ENCODE measurements at places on chromosomes 6 and 20.

- peak; percentile 61 for DNase-seq
These were observed 11.2 kb downstream of the TRIM31 start for GRCh38 chr6:30101444-30102413.

DNA sequence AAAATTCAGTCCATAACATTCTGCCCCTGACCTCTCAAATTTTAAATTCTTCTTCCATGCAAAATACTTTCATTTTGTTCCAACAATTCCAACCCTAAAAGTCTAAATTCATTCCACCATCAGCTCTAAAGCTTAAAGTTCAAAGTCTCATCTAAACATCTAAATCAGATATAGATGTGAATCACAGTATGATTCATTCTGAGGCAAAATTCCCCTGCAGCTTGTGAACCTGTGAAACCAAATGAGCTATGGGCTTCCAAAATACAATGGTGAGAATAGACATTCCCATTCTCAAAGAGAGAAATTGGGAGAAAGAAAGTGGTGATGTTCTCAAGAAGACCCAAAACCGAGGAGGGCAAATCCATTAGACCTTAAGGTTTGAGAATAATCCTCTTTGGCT, 309.8 kb downstream of the HIVEP2 start:
- DNase-seq: no peak

DNA sequence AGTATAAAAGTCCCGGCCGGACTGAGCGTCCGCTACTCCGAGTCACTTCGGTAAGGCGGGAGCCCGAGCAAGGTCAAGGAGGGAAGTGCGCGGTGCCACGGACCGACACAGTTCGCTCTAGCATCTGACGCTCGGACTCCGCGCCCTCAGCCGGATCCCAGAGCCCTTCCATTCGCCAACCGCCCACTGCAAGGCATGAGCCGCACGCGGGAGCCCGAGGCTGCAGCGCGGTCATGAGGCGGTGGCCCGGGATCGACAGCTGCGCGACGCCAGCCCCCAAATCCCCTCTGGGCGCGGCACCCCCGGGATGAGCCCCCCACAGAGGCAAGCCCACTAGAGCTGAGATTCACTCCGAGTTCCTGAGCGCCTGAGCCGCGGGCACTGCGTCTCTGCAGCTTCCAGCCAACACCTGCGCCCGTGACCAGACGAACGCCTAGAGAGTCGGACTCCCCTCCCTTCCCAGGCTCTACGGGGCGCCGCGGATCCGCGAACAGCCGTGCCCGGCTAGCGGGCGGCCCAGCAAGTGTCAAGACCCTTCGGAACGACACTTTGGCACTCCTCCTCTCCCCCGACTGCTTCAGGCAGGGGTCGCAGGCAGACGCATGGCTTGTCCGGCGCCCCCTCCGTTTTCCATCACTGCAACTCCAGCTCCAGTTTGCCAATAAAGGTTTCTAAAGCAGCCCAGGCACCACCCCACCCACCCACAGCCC, 725 bp upstream of the ISM1 start:
- DNase-seq: peak; percentile 1

DNA sequence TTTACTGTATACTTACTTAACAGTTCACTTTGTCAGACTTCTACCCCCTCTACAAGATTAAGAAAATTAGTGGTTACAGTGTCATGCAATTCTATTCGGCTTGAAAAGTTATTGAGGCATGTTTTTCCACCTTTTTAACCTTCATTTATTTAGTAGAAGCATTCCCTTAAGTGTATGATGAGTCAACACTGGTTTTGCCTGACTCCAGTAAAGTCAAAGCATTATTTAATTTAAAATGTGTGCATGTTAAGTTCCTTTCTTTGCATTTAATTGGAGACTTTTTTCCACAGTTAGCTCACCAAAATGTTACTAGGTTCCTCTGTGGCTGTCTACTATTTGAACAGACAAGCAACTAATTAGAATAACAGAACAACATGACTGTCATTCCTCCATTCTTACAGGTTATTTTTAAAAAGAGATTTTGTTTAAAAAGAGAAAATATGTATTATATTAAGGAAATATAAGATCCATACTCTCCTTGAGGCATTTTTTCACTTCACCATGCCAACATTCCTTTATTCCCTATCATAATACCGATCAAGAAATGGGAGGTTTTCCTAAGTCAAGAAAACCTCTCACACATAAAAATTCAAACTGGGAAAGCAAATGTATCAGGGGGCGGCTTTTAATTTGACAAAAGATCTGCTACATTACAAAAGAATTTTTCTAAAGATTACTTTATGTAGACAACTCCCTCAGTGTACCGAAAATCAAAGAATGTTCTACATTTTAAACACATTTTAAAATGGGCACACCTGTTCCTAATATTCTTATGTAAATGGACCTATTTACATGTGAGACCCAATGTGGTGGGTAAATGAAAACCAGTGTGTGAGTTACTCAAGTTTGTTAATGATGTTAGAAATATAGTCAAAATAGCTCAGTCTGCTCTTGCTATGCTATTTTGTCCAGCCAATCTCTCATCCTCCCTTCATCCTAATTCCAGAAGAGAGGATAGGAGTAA, 361.2 kb downstream of the UTRN start:
- no peak for DNase-seq

GRCh38 chr6:34468378-34468892, 2.6 kb downstream of the PACSIN1 start:
- no peak for DNase-seq

DNA sequence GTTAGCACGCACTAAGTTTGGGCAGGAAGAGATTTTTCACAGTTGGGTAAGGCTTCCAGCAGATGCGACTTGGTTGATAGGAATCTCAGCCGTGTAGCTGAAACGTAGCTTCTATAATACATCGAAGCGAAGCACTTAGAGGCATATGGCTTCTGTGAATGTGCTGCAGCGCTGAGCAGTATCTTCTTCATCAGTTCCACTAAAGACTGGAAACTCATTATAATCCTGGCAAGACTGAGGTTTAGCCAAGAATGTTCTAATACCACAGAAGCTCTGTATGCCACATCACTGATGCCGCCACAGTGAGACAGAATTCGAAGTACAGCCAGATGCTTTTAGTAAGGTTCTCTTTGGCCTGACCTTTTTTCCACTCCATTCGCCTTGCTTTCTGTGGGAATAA, 680.2 kb upstream of the AGPAT4 start:
- DNase-seq: no peak

GRCh38 chr20:63765902-63766301, 26.3 kb downstream of the SLC2A4RG start:
- DNase-seq: no peak

GRCh38 chr6:473768-474452, 82.4 kb downstream of the IRF4 start:
- DNase-seq: no peak

DNA sequence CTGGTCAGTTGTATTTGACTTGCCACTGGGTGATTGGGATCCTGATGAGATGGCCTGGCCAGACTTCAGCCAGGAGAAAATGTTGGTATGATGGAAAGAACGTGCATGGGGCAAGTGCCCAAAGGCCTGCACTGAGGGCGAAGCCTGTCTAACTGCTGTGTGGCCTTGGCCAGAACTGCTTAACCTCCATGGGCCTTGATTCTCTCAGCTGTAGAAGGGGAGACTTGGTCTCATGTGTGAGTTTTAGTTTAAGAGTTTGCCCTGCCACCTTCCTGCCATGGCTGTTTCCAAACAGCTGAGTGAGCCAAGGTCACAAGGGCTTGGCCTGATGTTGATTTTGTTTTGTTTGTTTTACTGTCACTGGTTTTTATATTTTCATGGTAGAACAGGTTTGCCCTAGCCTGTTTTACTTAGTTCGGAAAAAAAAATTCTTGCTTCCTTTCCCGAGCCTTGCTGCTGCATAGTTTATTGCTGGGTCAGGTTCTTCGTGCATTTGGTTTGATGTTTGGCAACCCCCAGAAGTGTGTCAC, 35.3 kb downstream of the DSTN start:
- DNase-seq: no peak

DNA sequence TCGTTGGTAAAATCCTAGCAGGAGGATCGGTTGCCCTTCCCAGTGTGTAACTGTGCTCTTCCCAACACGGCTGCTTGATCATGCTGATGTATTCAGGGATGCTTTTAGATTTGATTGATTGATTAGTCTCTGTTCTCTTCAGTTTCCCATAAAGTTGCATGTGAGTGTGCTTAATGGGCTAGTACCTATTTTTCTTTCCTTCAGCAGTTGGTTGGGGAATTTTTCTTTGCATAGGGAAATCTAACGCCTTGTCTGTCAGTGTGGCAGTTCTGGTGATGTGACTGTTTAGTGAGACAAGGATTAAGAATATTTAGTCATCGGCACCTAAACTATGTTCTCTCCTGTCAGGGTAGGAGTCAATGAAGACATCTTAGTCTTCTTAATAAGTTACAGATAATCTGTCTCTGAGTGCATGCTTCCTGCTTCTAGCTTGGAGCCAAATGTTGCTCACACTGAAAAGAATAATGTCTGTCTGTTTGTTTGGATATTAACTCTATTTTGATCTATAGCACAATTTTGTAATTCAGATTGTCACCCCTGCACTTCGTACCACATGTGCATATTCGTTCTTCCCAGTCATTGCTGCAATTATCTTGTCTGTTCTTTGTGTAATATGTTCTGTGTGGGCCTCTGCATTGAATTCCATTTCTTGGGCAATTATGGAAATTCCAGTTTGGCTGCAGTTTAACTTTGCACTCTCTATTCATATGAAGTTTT, 169.9 kb downstream of the EDN1 start:
- no peak for DNase-seq

- DNase-seq: no peak
These were observed 96.9 kb downstream of the PAK5 start for GRCh38 chr20:9741996-9742395.

GRCh38 chr6:45822873-45823272, 192.8 kb downstream of the CLIC5 start:
- DNase-seq: no peak

GRCh38 chr6:167960579-167960978, 36.9 kb upstream of the KIF25 start:
- DNase-seq: no peak

DNA sequence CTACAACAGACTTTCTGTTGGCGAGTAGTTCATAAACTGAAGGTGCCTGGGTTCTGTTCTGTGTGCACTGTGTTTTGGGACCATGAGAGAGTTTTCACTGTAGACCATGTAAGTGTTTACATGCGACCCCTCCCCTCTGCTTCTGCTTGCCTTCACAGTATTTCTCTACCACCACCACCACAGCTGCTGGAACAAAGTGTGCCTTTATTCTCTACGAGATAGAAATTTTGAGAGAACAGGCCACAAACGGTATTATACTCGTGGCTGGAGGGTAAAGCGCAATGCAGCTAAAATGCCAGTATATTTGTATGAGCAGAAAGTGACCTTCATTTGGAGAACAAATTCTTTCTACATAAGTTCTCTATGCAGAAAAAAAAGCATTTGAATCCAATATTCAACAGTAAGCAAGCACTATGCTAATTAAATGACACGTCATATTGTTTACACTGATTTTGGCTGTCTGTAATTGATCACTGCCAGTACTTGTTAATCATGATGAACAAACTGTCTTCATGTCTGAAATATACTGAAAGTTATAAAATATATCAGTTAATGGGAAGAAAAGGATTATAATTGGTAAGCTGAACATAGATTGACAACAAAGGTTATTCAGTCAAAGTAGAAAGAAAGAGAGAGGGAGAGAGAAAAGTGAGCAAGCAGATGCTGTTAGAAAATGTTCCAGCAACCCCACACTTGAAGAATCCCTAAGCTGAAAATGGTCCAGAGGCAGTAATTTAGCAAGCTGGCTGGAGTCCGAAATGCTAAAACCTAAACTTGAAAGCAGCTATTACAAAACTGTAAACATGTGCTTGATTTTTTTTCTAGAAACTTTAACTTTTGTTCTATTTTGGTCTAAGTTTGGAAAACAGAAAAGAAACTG, 8.8 kb downstream of the CLDN20 start:
- no peak for DNase-seq

- DNase-seq: no peak
These were observed 508.1 kb downstream of the KIF16B start for GRCh38 chr20:16064989-16065707.

DNA sequence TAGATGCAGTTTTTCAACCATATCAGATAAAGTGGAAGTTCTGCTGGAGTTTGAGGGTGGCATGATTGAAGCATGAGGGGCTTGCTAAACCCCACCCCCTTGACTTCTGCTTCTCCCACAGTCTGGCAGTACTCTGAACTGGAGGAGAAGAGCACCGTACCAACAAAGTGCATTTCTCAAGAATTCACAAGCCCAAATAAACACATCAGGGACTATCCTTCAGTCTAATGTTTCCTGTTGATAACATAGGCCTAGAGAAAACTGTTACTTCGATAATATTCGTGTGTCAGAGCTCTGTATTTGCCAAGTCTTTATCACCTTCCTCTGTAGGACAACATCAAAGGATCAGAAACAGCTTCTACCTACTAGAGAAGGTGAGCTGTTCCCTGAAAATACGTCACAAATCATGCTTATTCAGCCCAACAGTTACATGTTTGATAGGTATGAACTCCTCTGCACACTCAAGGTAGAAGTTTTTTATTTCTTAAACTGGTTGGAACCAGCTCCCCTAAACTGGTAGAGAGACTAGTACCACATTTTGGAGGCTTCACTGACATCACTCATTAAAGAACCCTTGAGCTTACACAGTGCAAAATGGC, 153.2 kb upstream of the PRND start:
- no peak for DNase-seq

GRCh38 chr6:90169374-90169773, 127.3 kb downstream of the BACH2 start:
- DNase-seq: no peak

DNA sequence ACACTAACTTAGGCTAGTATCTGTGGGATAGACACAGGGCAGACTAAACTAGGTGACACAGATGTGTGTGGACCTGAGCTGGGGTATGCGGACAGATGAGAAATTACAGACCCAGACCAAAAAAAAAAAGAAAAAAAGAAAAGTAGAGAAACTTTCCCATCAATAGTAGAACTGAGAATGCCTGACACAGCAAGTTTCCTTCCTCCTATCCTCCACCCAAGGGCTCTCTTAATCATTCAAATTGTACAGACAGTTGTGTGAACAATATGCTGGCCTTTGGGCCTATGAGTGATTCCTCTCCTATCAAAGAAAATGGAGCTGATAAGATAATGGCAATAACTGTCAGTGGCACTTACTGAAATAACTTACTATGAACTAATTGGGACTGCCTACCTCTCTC, 226.7 kb upstream of the PRDM1 start:
- no peak for DNase-seq

- no peak for DNase-seq
These were observed 3.4 kb downstream of the TXNDC5 start for GRCh38 chr6:7907159-7907558.

DNA sequence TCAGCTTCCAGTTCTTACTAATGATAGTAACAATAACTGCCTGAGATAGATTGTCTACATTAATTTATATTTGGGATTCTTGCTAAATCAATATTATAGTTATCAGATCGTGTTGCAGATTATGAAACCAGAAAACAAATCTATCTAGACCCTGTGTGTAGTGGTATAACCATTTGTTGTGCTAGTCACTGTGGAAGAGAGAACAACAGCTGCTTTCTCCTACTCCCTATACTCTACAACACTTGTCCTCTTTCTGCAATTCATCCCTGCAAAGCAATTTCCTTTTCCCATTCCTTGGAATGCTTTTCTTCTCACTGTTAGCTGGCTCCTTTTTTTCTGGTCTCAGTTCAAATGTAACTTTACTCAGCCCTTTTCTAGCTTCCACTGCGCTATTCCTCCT, 8.3 kb downstream of the COX7A2 start:
- no peak for DNase-seq

All from stimulated activated CD8-positive, alpha-beta memory T cell treated with anti-CD3 and anti-CD28 coated beads, Interleukin-4, amount 100 ng/mL, for 24 hours (primary cell).